ENCODE measurements at places on chromosomes 16 and 17. TPM values are rescaled to one million over a fixed set of nuclear protein-coding genes. Genes with fewer than 3 reads are reported as not detected.
A peak's percentile ranks its signal among the peaks of the same experiment; 100 is the strongest.

DRC7 gene
- polyA plus RNA-seq, result not detected

DNA sequence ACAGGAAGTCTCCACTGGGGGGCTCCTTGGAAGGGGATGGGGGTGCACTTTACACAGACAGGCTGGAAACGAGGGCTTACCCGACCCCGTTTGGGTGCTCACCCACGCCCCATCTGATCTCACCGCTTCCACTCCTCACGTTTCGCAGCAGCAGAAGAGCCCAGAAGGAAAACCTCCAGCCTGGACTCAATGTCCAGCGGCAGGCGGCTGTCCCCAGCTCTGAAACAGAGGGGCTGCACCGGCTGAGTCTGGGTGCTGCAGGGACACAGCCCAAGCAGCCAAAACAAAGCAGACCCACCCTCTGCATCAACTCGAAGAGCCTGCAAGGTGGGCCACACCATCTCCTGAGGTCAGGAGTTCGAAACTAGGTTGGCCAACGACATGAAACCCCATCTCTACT is 3.9 kb downstream of the MEAK7 start:
- no peak for DNase-seq

- DNase-seq, result no peak
Measured at GRCh38 chr16:87070657-87071056, 246.5 kb downstream of the C16orf95 start.

DNA sequence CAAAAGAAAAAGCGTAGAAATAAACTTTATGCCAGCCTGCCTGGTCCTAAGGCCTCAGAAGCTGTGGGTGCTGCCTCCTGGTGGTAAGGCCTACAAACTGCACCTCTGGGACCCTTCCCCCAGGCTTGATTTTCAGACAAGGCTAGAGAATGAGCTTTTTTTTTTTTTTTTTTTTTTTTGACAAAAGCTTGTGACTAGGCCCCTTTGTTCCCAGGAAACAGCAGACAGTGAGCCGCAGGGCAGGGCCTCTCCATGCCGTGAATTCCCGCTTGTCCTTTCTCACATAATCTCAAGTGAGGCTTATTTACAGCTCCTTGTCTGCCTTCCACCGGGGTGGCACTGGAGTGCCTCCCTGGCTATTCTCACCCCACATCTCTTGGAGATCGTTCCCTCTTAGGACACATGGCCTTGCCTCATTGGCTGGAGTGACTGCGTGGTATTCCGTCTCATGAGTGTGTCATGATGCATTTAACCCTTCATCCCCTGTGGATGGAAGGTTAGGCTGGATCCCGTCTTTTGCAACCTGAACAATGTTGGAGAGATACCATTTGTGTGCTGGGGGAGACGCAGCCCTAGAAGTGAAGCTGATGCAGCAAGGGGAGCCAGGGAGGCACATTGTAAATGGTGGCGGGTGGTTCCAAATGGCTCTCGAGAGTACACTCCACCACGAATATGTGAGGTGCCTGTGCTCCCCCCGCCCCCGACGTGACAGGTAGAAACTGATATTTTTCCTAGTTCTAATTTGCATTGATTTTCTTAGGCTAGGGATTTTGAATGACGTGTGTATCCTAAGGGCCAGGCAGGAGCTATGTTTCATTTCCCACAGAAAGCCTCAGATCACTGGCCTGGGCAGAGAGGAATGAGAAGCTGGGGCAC is 49.6 kb downstream of the USP22 start:
- peak; percentile 51 for DNase-seq

DNA sequence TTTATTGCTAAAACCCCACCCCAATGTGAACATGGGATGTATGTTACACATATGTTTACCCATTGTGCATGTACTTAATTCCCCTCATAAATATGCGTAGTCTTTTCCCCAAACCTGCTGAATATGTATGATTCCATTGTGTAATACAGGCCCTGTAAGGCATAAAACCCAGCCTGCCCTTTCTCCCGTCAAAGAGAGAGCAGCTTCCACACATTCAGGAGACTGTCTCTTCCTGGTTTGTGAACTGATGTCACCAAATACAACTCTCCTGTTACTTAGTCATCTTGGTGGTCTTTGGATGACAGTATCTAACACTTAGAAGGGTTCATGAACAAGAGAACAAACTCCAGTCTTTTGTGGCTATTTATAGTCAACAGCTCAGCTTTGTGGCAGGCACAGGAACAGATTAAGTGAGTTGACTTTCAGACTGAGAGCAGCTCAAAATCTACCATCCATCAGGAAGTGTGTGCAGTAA is 24.7 kb upstream of the TMC7 start:
- DNase-seq, result no peak

GRCh38 chr17:57636274-57636673 is 108.8 kb downstream of the CCDC182 start:
- no peak for DNase-seq
